Left forelimb (tissue), 1 donor: ENCODE measurements at places on chromosomes 11 and 22.

GRCh38 chr11:107567739-107568335 lies 2.3 kb upstream of the ALKBH8 start:
- DNase-seq: no peak

DNA sequence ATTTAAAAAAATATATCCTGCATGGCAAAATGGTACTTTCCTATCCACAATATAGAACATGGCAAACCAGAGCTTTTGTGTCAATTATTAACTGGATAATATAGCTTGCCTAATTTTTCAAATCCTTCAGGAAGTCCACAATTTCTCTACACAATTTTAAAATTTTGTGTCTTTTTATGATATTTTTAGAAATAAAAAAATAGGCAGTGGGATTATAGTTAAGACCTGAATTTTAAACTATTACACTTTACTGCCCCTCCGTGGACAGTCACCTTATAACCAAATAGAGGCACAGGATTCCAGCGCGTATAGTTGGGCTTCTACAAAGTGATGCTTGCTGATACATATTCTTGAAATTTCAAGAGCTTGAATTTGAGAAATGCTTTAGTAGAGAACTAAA lies 2.1 kb upstream of the DMC1 start:
- no peak for DNase-seq

GRCh38 chr11:34640050-34640923 lies 19.4 kb downstream of the EHF start:
- no peak for DNase-seq

GRCh38 chr22:38841211-38841610 lies 2.6 kb downstream of the NPTXR start:
- DNase-seq: no peak

GRCh38 chr11:13206086-13206640 lies 71.4 kb upstream of the BMAL1 start:
- DNase-seq: no peak

GRCh38 chr22:37162221-37163095 lies 12.7 kb upstream of the IL2RB start:
- DNase-seq: no peak

GRCh38 chr11:76824980-76825725 lies 35.6 kb upstream of the ACER3 start:
- peak; percentile 26 for DNase-seq

GRCh38 chr11:122816761-122817520 lies 21.4 kb upstream of the CRTAM start:
- no peak for DNase-seq

DNA sequence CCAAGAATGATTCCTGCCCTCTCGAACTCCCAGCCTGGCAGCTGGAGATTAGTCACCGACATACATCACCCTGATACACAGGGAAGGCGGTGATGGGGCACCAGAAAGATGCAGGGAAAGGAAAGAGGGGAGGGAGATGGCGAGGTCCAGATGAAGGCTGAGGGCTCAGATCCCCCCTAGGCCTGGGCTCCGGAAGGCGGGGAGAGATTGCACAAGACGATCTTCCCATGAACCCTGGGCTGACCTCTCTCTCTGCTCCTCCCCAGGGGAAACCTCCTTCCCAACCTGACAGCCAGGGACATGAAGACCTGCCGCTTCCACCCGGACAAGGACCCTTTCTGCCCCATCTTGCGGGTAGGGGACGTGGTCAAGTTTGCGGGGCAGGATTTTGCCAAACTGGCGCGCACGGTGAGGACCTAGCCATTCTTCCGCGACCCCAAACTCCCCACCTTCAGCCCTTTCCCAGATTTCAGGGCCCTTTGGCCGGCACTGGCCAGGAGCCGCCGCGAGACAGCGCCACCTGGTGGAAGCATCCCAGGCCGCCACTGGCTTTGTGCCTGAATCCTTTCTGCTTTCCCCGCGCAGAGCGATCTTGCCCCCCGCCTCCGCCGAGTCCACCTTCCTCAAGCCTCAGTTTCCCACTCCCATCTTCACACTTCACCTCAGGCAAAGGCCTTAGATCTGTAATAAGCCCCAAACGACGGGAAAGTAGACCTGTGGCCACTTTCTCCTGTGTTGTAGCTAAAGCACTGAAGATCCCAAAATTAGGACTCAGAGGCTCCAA lies 11.5 kb downstream of the P2RX3 start:
- DNase-seq: peak; percentile 80

- DNase-seq: no peak
Observed at GRCh38 chr22:23743303-23743705, 7.6 kb downstream of the ZNF70 start.

DNA sequence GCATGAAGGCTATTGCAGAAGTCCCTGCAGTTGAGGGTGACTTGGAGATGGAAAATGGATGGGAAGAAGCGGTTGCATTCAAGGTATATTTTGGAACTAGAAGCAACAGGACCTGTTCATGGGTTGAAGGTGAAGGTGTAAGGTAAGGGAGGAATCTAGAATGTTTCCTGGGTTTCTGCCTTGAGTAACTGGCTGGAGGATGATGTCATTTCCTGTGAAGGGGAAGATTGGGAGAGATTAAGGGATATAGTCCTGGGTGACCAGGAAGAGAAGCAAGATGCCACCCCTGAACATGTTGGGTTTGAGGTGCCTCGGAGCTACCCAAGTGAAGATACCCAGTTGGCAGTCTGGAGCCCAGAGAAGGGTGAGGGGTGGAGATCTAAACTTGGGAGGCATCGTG lies 12.1 kb upstream of the MOGAT2 start:
- DNase-seq: no peak

DNA sequence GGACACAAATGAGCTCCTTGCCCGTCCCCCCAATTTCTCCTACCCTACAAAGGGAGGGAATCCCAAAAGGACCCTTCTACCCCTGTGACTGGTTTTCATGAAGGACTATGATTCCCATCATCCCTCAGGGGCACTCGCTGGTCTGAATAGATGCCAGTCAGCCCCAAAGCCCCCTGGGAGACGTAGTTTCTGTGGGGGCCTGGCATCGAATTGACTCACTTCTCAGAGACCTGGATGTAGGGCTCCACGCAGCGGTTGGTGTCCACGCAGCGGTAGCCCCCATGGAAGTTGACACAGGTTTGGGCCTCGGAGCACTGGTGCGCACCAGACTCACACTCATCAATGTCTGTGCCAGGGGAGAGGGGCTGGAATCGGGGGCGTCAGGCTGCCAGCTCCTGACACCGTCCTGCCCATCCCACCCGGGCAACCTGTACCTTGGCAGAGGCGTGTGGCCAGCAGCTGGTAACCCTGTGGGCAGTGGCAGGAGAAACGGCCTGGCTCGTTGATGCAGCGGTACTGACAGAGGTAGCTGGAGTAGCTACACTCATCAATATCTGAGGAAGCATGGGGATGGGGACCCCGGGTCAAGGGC lies 4.4 kb downstream of the EFEMP2 start:
- no peak for DNase-seq

DNA sequence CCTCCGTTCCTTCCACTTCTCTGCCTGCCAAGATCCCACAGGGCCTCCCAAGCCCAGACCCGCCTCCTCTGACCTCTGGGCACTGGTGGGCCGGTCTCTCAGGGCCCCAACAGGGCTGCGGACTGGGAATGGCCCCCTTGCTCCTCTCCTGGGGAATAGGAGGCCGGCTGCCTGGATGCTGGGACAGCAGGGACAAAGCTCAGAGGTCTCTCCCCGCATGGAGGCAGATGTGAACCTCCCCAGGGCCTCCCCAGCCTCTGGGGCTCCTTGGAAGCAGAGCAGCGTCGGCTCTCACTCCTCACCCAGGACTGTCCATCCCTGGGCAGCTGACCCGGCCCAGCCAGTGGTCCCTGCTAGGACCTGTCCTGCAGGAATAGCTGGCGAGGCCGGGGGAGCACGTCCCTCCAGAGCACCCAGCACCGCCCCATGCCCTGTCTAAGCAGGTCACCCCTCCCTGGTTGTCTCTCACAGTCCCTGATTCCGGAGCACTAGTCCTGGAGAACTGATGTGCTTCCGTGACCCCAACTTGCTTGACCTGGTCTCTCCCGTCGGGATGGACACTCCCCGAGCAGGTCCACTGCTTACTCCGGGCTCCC lies 85.8 kb downstream of the RTL6 start:
- peak; percentile 63 for DNase-seq

GRCh38 chr11:18853086-18853720 lies 61.6 kb upstream of the PTPN5 start:
- no peak for DNase-seq

- DNase-seq: no peak
Observed at GRCh38 chr11:103798026-103798425, 238.4 kb upstream of the DDI1 start.

DNA sequence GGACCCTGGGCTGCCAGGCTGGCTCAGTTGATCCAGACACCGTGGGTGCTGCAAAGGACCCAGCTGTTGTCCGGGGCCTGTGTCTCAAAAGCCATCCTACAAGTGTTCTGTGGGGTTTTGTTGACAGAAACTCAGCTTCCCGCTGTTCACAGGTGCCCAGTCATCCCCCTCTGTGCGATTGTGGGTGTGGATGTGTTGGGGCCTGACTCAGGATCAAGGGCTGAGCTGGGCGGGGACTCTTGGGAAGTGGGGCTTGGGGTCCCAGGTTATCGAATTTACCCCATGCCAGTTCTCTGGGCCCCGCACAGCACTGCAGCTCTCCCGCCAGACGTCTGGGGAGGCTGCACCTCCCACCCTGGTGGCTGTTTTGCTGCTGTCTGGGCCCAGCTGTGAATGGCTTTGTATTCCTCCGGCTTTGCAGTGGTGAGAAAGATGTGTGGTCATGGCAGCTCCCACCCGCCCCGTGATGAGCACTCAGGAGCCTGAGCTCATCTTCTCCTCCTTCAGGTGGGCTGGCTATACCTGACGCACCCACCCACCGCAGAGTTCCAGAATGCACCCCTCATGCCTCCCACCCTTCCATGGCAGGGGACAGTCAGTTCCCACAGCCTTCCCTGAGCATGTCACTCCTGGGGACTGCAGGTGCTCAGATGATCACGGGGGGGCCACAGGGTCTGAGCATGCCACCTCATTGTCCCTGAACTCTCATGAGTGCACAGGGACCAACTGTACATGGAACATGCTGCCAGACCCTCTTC lies 3.6 kb upstream of the AP2A2 start:
- no peak for DNase-seq

GRCh38 chr11:22734628-22735345 lies 68.4 kb downstream of the GAS2 start:
- no peak for DNase-seq

DNA sequence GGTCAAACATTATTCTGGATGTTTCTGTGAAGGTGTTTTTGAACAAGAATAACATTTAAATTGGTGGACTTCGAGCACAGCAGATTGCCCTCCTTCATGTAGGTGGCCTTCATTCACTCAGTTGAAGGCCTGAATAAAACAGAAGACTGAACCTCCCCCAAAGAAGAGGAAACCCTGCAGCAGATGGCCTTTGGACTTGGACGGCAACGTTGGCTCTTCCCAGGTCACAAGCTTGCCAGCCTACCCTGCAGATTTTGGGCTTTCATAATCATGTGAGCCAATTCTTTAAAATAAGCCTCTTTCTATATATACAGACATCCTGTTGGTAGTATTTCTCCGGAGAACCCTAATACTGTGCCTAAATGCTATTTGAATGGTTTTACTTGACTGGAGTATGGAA lies 432.2 kb upstream of the NARS2 start:
- DNase-seq: no peak

DNA sequence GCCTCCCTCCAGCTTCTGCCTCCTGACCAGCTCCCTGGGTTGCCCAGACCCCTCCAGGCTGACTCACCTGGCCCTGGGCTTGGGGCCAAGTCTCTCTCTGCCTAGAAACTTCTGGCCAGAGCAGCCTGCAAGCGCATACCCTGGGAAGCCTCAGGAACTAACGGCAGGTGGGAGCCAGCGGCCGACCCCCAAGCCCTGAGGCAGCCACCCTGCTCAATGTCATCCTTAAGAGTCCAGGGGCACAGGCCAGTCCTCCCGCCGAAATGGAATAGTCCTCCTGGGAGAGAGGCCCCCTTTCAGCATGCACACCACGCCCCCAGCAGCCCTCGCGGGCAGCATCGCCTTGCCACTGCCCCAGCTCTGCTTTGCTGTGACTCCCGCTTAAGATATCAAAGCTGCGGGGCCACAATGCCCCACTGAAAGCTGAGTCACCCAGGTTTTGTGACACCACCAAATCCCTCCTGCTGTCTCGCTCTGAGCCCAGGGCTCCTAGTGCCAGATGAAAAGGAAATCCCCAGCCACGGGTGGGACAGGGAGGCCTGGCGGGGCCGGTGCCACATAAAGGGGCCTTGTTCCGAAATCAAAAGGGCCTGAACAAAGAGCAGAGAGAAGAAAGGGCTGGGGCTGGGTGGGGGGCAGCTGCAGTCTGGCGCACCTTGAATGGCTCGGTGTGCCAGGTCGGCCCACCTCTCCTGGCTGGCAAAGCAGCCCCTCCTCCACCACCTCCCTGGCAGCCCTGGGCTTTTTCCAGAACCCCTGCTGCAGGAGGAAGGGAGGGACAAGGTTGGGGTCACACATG lies 21.4 kb upstream of the FGF3 start:
- peak; percentile 61 for DNase-seq

DNA sequence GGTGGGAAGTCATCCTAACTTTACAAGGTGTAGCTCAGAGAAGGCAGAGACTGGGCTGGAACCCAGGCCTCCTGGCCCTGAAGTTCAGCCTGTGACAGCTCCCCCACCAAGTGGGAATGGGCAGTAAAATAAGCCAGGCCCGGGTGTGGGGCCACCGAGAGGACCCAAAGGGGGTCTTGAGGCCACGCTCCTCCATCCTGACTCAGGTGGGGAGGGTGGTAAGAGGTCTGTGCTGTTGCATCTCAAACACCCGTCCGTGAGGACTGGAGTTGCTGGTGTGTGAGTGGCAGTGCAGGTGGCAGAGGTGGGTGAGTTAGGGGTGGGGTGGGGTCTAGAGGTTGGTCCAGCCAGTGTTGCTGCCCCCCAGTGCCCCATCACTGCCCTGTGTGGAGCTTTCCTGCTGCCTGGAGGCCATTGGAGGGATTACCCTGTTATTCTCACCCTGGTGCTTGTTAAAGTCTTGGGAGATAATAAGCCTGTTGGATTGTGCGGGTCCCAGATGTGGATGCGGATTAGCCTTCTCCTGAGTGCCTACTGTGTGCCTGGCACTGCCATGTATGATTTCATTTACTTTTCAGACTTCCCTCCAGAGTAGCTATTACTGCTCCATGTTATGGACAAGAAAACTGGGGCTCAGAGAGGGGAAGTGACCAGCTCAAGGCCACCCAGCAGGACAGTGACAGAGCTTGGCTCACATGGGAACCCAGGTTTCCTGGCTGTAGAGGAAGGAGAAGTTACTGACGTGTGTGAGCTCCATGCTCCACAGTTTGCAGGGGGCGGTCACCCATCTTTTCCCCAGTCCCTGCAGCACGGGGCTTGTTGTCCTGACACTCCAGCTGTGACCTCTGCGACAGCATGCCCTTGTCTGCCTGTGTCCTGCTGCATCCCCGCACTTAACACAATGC lies 12.9 kb downstream of the SERPINH1 start:
- no peak for DNase-seq

DNA sequence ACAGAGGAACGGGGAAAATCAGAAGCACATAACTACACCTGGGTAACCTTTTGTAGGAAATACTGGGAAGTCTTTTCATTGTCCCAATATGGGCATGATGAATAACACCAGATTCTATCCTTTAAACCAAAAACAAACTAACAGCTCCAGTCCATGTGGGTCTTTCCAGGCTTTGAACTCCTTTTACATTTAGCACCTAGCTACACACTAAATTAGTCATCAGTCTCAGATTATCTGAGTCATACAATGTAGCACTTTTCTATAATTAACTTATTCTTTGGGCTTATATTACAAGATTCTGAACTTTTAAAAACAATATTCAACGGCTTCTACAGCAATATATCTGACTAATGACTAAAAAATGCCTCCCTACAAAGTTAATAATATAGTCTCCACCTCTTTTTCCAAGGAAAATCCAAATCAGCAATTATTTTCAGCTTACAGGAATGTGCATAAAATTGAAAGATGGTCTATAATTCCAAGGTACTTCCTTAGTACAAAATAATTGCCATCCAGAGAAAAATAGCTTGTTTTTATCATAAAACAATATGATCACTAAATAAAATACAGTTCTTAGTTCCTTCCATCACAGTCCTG lies 26.3 kb downstream of the STK33 start:
- no peak for DNase-seq
